ENCODE measurements at places on chromosomes 2 and 18.

GRCh38 chr2:96891591-96892333 lies 21.9 kb upstream of the SEMA4C start:
- no peak for DNase-seq

DNA sequence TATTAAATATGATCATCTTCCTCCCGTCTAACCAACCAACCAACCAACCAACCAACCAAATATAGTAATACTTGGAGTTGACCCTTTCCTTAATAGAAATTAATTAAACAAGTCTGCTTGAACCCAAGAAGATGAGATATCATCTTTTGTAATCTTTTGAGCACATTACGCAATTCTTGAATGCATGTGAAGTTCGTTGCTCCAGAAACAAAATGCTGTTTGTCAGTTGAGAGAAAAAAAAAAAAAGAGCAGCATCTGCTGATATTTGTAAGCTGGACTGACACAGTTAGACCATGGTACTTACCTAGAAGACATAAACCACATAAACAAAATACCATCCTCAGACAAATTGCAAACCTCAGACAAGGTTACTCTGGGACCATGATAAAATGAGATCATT lies 9.2 kb upstream of the SERPINB2 start:
- no peak for DNase-seq

DNA sequence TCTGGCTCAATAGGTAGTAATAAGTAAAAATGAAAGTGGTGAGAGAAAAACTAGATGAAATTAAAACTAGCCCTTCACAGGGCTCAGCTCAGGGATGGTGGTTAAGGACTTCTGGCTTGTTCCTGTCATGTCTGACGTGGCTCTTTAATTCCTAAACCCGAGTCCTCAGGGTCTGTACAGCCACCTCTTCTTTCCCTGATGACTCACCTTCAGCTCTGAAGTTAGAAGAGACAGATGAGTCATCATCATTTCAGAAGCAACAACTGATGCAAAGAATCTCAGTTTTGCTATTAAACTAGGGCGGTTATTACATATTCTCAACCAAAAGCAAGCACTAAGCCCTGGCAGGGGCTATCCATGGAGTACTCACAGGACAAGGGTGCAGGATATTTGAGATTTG lies 24.0 kb upstream of the ITGB6 start:
- DNase-seq = no peak

- no peak for DNase-seq
Measured at GRCh38 chr18:49510393-49511115, 23.5 kb upstream of the C18orf32 start.

- no peak for DNase-seq
Measured at GRCh38 chr2:47067788-47068407, 87.2 kb downstream of the STPG4 start.

Measured in stimulated activated CD8-positive, alpha-beta memory T cell treated with anti-CD3 and anti-CD28 coated beads, Interleukin-4, amount 100 ng/mL, for 1 hour (primary cell).